ENCODE measurements at places on chromosomes 7 and 10. TPM values are rescaled to one million over a fixed set of nuclear protein-coding genes. Genes with fewer than 3 reads are reported as not detected.

GPR141 gene
- total RNA-seq = not detected

OR2A1 gene
- not detected for total RNA-seq

DGKI gene
- total RNA-seq = 0.69 TPM

PWWP2B gene
- total RNA-seq = 11.0 TPM

DNA sequence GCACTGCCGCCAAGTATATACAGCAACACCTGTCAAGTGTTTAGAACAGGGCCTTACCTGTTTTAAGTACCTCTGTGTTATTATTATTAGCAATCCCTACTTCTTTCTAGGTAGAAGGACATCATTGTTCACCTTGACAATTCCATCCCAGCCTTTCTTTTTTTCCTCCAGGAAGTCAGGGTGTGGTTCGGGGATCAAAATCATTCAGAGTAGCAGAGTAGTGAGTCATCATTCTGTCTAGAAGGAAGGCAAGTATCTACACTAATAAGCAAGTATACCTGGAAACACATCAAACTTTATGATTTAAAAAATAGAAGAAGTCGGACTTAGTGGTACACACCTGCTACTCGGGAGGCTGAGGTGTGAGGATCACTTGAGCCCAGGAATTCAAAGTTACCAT, 25.5 kb upstream of the CAPZA2 start:
- DNase-seq = no peak

- no peak for DNase-seq
Observed at GRCh38 chr10:32905466-32905865, 52.6 kb downstream of the ITGB1 start.

DNA sequence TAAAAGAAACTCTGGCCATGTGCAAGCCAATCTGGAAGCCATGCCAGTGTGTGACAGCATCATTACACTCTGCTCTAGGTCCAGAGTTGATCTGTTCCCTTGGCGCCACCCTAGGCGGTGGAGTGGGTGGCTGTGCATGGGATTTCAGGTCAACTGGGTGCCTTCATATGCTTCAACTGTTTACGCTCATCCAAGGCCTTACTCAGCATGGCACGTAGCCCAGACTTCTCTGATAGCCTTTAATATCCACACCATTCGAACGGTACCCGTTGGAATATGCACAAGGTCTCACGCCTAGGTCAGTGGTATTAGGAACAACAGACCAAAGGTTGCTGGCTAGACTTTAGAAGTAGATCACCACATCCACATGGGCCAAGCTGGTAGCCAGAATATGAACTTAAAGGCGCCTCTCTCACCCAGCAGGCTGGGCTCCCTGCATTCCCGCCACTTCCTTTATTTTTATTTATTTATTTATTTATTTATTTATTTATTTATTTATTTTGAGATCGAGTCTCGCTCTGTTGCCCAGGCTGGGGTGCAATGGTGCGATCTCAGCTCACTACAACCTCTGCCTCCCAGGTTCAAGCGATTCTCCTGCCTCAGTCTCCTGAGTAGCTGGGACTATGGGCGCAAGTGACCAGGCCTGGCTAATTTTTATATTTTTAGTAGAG, 18.7 kb upstream of the ACHE start:
- DNase-seq = no peak

GRCh38 chr10:18179891-18180290, 39.7 kb downstream of the CACNB2 start:
- no peak for DNase-seq

DNA sequence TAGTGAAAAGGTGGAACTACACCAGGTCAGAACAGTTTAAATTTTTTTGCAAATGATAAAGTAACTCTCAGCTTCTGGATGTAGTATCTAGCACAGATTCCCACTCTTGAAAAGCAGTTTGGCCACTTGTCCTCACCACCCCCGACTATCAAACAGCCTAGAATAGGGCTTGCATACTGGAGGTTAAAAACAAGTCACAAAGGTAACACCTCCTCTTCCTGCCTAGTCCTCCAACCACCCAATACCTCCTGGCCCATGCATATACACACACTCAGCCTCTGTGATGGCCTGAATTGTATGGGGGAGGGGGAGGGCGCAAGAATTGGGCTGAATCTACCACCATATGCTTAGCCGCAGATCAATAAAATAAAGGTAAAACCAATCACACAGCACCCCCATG, 5.7 kb downstream of the SKAP2 start:
- no peak for DNase-seq

DNA sequence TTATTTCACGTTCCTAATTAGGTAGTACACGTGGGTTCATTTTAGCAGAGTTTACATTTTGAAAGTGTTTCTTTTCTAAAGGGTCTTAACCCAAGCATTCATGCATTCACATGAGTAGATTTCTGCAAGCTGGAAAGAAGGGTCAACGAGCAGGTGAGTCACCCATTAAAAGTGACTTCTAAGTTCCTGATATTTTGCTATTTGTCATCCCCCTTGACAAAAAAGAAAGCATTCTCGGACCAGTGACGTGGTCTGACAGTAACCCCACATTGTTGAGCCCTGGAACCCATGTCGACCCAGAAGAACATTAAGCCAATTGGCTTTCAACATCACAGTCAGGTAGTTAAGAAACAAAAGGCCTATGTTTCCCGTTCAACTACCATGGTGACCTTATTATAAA, 49.6 kb downstream of the ABCB5 start:
- DNase-seq = peak; percentile 26

GRCh38 chr7:87391020-87391701, 45.7 kb downstream of the CROT start:
- no peak for DNase-seq

DNA sequence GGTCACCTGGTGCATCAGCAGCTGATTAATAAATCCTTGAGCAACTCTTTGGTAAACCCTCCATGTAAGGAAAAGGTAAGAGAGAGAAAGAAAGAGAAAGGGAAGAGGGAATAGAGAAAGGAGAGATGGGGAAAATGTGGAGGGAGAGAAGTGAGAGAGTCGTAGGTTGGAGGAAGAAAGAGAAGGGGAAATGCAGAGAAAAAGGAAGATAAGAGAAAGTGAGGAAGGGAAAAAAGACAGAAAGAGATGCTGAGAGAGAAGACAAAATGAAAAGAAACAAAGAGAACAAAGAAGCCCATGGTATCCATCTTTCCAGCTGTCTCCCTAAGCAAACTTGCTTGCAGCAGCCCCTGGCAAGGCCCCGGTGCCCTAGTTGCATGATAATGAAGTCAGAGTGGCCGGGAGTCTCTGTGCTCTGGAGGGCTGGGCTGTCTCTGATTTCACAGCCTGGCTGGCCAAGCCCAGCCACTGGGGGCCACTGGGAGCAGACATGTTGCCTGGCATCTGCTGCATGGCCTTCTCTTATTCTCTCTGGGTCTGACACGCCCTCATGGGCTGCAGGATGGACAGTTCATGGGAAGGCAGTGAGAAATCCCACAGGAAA, 48.4 kb downstream of the PRR15 start:
- DNase-seq = no peak

DNA sequence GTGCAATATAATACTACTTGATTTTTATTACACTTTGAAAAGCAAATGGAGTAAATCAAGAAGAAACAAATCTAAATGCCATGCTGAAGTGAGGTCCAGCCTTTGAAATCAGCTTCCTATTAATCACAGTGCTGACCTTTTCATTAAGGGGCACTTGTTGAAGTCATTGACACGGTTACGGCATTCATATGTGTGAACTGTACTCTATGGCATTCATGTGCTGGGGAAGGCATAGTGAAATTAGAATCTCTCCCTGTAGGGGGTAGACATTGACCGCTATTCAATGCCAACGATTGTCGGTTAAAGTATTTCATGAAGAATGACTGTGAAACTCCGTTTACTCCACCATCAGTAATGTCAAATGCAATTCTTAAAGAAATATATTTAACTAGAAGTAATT, 296.1 kb upstream of the SEMA3A start:
- DNase-seq = peak; percentile 16
